CD4-positive, alpha-beta T cell treated with Interleukin-10 for 1 hour (primary cell): ENCODE measurements at places on chromosomes 12 and 14.

DNA sequence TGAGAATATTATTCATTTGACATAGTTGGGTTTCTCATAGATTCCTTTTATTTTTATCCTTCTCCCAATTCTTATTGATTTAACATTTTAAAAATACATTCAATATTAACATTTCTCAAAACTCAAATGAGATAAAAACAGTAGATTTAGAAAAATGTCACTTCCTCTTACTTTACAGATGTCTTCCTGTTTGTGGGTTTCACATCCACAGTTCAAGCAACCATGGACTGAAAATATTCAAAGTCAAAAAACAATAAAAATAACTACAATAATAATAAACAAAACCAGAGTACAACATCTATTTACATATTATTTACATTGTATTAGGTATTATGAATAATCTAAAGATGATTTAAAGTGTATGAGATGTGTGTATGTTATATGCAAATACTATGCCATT is 111.3 kb upstream of the SLC16A7 start:
- DNase-seq = no peak

DNA sequence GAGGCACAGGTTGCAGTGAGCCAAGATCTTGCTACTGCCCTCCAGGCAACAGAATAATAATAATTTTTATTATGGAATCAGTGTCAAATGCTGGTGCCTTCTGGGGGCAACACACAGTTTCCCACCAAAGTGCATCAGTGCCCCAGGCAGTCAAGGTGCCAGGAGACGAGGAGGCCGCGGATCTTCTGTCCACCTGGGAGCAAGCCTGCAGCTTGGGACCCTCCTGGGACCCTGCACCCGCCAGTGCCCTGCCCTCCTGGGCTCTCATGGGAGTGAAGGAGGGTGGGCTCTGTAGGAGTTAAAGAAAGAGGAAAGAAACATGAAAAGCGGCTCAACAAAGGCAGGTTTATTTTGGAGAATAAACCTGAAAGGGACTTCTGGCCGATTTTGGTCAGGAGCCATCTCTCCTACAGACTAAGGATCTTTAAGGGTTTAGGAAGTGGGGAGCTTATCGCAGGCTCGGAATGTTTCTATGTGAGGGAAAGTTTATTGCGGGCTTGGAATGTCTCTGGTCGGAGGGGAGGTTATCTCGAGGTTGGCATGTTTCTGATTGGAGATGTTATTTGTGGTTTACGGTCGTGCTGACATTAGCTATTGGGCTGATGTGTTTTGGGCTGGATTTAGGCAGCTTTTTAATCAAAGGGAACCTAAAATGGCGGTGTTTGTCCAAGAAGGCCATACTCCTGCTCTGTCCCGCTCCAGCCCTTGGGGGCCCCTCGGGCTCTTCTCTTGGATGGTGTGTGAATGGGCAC is 1.1 kb upstream of the ASPG start:
- DNase-seq = no peak

DNA sequence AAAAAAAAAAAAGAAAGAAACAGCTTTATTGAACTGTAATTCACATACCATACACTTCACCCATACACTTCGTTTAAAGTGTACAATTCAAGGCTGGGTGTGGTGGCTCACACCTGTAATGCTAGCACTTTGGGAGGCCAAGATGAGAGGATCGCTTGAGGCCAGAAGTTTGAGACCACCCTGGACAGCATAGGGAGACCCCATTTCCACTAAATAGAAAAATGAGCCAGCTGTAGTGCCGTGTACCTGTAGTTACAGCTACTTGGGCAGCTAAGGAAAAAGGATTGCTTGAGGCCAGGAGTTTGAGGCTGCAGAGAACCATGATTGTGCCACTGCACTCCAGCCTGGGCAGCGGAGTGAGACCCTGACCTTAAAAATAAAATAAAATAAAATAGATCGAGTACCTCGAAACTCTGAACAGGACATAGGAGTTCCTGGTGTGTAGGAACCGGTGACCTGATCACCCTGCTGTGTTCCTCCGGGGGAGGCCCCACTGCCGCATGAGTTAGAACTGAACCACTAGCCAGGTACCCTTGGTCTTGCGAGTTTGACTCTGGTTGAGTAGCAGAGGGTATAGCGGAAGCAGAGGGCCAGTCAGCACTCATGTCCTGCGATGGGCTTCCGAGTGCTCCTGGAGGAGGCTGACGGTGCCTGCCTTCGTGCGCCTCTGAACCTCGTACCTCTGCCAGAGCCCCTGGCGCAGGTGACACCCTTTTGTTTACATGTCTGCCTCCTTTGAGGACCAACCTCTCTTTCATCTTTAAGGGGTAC is 80.0 kb downstream of the B4GALNT3 start:
- DNase-seq = no peak

GRCh38 chr12:106251631-106252455 is 4.0 kb upstream of the CKAP4 start:
- no peak for DNase-seq

- DNase-seq = peak; percentile 58
Measured at GRCh38 chr12:4421590-4422031, 24.0 kb downstream of the FGF6 start.

GRCh38 chr12:120925740-120926563 is 21.8 kb upstream of the SPPL3 start:
- no peak for DNase-seq

DNA sequence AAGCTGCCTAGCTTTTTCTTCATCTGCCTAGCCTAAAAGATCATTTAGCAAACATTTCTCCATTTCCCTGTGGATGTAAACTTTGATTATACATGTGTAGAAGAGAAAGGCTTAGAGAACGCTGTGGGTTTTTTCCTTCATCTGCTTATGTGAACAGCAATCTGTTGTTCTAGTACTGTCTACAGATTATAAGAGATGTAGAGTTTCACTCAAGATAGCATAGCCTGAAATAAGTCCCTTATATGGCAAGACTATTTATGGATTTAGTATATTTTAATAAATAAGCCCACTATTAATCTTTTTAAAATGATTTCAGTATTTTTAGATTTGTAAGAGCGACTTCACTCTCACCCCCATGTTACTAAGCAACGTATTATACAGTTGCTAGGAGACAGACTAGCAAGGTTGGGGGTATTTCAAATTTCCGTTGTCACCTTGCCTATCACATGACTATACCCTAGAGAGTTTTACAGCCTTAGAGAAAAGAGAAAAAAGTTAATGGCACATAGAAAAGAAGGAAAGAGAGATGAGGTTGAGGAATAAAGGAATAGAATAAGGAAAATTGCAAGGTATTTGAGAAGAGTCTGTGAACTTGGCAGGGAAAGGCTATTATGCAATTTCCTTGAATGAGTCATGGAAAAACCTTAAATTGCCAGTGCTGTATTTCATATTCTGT is 12.2 kb upstream of the TUBA1A start:
- DNase-seq = peak; percentile 59

DNA sequence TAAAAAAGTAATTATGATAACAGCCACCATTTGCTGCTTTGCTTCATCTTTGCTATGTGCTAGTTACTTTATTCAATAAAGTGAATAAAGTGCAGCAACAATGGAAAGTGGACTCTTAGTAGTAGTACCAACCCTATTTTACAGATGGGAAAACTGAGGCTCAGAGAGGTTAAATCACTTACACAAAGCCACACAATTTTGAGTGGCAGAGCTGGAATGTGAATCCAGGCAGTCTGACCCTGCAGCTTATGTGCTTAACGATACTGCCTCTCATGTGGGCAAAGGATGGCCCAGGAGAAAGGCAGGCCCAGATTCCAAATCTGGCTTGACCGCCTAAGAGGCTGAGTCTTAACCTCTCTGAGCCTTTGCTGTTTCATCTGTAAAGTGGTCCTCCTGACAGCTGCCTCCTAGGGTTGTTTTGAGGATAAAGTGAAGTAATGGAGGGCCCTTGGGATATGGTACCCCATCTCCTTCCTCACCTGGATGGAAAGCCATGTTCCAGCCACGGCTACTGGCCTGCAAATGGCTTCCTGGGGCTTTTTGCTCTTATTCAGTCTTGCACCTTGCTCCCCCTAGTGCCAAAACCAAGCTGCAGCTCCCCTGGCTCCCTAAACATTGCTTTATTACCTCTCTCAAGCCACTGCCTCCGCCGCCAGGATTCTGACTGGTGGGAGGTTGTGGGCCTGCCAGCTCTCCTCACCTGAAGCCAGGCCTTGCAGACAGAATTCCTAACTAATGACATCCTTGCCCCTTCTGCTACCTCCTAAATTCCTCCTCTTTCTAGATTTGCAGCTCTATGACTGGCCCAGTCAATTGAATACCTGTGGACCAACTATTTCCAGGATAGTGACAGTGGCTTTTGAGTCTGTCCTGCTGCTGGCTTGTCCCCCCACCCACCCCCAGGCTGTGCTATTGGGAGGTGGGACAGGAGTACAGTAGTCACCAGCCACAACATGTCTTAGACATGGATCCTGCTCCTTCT is 283.3 kb upstream of the PWP1 start:
- DNase-seq = peak; percentile 72

DNA sequence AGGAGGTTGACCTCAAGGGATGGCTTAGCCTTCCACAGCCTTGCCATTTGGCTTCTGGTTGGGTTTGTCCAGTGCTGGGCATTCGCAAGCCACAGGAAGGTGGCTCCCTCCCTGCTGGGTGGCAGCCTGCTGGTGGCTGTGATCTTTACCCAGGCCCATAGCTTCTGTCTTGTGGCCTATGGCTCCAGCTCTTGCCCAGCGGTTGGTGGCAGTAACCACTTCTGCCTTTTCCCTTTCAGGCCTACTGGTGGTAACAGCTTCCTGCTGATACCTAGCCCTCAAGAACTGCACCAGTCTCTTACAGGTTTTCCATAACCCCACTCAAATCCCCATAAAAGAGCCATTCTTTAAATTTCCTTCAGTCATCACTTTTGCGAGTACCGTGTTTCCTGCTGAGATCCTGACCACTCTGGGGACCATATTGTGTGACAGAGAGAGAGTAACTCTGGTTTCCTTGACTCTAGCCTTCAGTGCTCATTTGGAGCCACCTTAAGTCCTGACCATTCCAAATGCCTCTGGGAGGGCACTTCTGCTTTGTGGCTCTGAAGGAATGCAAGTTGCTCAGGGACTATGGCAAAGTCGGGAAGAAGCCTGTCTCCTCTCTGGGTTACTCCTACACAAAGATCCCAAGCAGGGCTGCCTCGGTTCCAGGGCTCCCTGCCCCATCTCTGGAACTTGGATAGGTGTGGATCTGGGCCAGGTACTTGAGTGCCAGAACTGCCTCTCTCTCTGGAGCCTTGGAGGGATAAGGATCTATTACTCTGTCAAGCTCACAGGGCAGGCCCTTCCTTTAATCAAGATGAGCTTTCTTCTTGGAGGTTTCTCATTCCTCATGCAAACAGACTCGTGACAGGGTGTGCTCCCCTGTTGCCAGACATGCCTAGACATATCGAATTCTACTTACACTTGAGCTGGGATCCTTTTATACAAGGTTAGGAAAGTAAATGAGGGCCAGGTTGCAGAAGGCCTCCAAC is 2.9 kb upstream of the NYNRIN start:
- no peak for DNase-seq

DNA sequence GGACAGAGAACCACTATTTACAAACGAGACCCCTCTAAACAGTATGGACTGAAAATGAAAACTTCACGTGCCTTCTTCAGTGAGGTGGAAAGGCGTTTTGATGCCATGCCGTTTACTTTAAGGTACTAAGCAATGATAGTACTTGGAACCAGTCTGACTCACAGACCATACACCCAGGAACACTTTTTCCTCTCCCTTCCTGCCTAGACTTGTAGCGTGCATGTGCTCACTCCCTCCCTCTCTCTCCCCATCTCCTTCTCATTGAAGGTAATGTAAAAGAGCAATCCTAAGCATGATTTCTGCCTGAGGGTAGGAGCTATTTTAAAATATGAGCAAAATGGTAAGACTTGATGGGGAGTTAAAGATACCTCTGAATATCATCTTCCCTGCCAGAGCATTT is 5.9 kb upstream of the RPL41 start:
- no peak for DNase-seq
